ENCODE measurements at places on chromosomes 12 and 14.

- DNase-seq, result no peak
Observed at GRCh38 chr12:128969480-128970055, 116.3 kb downstream of the GLT1D1 start.

DNA sequence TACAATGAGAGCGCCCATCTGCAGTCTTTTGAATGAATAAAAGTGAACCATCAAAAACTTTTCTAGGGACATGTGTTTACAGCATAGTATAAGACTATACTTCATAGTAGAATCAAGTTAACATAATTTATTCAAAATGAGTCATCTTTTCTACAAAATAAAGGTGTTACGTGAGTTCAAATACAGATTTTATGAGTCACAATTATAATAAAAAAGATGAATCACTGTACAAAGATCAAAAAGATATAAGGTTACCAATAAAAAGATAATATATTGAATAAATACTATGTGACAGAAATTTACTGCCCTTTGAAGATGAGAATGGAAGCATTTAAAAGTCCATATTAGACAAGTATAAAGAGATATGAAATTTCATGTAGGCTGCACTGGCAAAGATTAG is 2.8 kb downstream of the MBIP start:
- DNase-seq, result no peak

GRCh38 chr12:101563212-101563611 is 31.6 kb upstream of the MYBPC1 start:
- no peak for DNase-seq

DNA sequence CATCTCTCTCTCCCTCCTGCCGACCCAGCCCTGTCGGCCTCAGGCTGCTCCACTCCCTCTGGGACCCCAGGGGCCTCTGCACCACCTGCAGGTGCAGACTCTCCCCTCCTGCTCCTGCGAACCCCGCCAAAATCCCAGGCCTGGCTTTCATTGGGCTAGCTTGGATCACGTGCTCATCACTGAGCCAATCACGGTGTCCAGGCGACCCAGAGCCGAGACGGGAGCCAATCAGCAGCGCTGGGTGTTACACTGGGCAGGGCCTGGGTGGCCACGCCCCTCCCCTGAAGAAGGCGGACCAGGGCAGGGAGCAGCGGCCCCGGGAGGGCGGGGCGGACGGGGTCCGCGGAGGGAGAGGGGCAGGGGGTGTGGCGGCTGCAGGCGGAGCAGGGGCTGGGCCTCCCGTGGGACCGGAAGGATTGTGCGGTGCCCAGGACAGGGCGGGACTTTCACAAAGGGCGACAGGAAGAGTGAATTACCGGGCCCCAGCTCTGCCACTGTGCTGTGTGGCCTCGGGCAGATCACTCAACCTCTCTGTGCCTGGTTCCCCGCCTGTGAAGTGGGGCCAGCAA is 66.6 kb upstream of the FBRSL1 start:
- no peak for DNase-seq

DNA sequence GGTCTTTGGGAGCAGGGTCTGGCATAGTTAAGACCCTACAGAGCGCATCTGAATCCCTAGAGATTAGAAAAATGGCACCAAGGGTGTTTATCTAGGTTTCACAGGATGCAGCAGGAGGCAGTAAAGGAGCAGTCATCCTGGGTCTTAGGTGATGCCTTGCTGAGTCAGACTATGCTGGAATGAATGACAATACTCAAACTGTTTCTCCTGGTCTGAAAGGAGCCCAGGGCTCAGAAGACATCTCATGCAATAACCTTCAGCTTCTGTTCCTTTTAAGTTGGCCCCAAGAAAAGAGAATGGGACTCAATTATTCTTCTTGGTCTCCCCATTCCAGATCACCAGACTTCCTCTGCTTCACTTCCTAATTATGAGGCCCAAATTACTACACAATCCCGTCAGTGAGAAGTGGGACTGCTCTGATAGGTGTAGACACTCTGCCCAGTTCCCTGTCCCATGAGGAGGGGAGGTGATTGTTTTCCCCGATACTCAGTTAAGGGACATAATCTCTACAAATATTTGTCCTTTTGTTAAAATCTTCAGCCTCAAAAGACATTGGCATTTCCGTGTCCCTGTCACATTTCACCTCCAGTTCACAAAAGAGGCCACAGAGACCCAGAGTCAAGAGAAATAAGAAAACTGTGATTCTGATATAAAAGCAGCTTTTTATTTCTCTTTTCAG is 14.8 kb upstream of the APOF start:
- DNase-seq, result no peak

DNA sequence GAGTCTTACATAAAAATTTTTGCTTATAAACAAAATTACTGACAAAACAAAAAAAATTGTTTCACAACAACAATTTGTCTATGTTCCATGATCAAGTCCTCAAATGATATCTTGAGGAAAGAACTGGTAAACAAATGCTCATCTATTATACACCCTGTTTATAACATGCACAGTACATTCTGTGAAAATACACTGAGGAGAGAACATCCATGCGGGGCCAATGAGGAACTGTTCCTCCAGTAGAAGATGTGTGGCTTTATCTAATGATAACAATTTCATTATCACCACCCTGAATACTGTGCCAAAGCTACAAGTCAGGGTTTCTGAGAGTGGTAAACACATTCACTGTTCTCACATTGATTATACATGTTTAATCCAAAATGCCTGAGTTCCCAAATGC is 10.8 kb downstream of the MLH3 start:
- no peak for DNase-seq

DNA sequence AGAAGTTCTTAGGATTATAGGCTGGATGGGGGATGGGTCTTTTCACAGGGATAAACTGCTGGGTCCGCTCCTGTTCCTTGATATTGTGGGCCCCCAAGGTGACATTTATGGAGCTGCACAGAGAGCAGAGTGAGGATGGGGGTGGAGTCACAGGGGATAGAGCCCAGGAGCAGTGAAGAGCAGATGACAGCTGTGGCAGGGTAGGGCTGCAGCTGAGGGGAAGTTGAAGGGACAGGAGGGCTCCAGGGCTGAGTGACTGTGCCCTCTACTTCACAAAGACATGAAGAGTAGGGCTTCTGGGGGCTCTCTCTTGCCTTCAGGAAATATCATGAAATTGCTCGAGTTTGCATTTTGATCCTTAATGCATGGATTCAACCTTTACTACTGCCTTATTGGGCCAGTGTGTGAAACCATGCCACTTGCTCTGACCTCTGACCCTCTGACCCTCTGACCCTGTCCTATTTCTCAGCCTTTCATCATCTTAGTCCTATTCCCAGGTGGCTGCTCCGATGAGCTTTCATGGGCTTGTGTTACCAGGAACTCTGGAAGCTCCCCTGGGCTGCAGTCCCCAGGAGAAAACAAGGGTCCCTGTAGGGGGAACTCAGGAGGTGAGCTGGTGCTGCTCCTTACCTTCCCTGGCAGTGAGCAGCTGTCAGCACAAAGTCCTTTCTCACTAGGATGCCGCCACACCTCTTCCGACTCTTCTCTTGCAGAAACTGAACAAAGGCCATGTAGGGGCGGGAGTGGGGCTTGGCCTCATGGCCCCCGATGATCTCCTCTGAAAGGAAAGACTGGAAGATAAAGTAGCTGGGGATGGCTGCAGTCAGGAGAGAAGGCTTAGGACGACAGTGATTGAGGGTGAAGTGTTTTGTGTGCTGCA is 1.6 kb downstream of the GZMH start:
- DNase-seq, result no peak

DNA sequence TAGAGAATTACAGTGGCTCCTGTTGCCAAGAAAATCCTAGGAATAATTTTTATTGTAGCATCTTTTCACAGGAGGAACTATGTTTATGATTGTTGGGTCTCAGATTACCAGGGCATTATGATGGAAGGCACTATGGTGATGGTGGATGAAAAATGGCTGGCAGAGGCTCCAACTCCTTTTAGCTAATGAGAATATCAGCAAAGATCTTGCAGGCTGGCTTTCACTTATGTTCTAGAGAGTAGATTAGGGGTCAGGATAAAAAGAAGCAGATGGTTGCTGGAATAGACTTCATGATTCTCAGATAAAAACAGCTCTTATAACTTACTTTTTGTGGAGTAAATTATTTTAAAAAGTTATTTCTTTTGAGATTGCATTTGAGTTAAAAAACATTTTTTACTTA is 501.9 kb downstream of the TRHDE start:
- no peak for DNase-seq
